ENCODE measurements at places on chromosomes 5 and 9.
A peak's percentile ranks its signal among the peaks of the same experiment; 100 is the strongest.

DNA sequence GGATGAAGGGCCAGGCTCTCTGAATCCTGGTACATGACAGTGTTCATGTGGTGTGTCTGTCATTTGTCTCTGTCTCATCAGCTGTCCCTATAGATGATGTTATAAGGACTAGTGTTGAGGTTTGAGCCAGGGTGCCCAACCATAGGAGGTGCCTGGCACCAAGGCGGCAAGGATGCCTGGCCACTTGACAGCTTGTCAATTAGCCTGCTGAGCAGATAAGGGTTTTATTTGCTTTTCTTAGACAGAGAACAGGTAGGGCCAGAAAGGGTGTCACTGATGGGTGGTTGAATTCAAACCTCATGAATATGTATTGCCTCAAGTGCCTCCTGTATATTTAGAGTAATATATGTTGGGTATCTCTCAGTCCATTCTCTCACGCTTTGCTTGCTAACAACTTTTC, 30.1 kb upstream of the AUH start:
- no peak for DNase-seq

GRCh38 chr5:132427281-132428146, 58.0 kb downstream of the SLC22A5 start:
- peak; percentile 61 for DNase-seq

GRCh38 chr5:82749461-82749820, 327.8 kb downstream of the TMEM167A start:
- no peak for DNase-seq

DNA sequence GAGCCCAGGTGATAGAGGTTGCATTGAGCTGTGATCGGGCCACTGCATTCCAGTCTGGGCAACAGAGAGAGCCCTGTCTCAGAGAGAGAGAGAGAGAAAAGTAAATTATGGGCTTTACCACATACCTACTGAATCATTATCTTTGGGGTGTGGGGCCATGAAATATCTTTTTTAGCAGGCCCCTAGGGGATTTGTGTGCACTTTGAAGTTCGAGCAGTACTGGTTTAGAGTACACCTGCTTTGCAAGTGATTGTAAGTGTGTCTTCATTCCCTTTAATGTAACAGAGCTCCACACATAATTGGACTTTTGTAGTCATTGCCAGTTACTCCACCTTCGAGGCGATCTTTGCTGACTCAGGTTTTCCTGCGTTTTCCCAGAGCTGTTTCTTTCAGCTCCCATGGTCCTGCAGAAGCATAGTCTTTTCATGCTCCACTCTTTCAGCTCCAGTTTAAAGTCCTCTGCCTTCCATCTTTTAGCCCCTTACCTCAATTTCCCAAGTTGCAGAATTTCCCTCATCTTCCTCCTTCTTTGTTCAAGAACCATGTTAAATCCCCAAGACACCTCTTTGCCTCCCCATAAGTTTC, 24.0 kb upstream of the FRMPD1 start:
- DNase-seq: no peak

- no peak for DNase-seq
These were observed 15.6 kb upstream of the IER5L start for GRCh38 chr9:129193655-129194054.

DNA sequence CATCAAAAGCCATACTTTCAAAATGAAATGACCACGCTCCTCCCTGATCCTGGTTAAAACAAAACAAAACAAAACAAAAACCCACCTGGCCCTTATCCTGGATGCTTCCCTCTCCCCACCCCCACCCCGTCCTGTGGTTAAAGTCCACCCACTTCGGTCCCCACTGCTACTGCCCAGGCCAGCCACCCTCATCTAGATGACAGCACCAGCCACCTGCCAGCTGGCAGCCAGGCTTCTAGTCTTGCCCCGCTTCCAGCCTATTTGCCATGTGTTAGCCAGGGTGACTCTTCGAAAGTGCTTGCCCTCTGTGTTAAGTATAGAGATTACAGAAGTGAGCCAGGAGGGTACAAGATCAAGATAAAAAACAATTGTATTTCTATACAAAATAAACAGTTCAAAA, 27.5 kb upstream of the NCS1 start:
- no peak for DNase-seq
